ENCODE measurements at places on chromosomes 5 and 9. TPM values are rescaled to one million over a fixed set of nuclear protein-coding genes. Genes with fewer than 3 reads are reported as not detected.

GRCh38 chr5:51684794-51685355 is 301.6 kb downstream of the ISL1 start:
- DNase-seq: no peak

DNA sequence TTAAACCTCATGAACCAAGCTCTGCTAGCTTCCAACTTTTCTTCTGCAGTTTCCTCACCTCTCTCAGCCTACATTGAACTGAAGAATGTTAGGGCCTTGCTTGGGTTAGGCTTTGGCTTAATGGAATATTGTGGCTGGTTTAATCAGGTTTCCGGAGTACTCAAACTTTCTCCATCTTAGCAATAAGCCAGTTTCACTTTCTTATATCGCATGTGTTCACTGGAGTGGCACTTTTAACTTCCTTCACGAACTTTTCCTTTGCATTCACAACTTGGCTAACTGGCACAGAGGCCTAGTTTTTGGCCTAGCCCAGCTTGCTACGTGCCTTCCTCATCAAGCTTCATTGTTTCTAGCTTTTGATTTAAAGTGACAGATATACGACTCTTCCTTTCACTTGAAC is 81.0 kb upstream of the MAST4 start:
- no peak for DNase-seq

DNA sequence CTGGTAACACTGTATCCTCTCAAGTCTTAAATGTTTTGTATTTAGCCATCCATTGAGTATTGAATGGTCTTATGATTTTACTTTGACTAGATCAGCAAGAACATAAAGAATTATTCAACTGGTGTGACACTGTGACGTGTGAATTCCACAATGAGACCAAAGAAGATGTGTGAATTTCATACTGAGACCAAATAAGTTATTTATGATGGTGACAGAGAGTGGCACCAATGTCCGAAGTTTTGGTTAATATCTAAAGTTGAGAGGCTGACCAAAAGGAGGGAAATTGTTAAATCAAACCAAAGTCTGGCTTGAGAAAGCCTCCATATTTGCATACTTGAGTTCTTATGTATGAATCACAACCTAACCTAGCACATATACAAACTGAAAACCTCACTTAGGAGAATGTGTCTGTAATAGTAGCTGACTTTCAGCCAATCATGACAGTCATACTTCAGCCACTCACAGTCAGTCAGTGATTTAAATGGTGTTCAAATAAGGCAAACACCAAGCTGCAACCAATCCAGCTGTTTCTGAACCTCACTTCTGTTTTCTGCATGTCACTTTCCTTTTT is 31.5 kb upstream of the FAM170A start:
- DNase-seq: no peak

GRCh38 chr9:96022445-96023051 is 147.1 kb downstream of the ERCC6L2 start:
- no peak for DNase-seq

GRCh38 chr5:126020770-126021169 is 402.4 kb upstream of the GRAMD2B start:
- DNase-seq: no peak

DNA sequence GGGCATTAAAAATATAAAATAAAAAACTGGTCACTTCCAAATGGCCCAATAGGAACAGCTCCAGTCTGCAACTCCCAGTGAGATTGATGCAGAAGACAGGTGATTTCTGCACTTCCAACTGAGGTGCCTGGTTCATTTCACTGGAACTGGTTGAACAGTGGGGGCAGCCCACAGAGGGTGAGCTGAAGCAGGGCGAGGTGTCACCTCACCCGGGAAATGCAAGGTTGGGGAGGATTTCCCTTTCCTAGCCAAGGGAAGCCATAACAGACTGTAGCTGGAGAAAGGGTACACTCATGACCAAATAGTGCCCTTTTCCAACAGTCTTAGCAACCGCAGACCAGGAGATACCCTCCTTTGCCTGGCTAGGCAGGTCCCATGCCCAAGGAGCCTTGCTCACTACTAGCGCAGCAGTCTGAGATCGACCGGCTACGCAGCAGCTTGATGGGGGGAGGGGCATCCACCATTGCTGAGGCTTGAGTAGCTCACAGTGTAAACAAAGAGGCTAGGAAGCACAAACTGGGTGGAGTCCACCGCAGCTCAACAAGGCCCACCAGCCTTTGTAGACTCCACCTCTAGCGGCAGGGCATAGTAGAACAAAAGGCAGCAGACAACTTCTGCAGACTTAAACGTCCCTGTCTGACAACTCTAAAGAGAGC is 12.7 kb downstream of the RLN1 start:
- DNase-seq: no peak

DNA sequence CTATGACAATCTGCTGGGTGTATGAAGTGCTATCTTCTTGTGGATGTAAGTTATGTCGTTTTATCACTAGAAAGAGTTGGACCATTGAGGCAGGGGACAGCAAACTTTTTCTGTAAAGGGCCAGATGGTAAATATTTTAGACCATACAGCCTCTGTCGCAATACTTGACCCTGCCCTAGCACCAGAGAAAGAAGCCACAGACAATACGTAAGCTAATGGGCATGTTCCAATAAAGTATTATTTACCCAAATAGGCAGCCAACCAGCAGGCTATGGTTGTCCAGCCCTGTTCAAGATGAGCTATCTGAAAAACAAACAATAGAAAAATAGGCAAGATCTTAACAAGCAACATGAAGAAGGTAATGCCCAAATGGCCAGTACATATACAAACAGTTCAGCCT is 36.4 kb downstream of the MTX3 start:
- no peak for DNase-seq

DNA sequence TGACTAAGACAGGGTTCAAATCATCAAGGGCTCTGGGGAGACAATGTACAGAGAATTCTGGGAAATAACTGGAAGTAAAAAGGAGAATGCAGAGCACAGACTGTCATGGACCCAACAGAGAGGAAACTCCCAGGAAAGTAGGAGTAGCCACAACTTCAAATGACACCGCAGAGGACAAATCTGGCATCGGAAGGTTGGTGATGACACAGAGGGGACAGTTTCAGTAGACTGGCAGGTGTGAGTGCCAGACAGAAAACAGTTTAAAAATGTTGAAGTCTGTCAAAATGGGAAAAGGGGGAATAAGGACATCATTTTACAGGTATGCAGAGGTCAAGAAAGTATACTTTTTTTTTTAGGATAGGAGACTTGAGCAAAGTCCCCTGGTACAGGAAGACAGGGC is 70.2 kb downstream of the EPB41L4A start:
- no peak for DNase-seq

DNA sequence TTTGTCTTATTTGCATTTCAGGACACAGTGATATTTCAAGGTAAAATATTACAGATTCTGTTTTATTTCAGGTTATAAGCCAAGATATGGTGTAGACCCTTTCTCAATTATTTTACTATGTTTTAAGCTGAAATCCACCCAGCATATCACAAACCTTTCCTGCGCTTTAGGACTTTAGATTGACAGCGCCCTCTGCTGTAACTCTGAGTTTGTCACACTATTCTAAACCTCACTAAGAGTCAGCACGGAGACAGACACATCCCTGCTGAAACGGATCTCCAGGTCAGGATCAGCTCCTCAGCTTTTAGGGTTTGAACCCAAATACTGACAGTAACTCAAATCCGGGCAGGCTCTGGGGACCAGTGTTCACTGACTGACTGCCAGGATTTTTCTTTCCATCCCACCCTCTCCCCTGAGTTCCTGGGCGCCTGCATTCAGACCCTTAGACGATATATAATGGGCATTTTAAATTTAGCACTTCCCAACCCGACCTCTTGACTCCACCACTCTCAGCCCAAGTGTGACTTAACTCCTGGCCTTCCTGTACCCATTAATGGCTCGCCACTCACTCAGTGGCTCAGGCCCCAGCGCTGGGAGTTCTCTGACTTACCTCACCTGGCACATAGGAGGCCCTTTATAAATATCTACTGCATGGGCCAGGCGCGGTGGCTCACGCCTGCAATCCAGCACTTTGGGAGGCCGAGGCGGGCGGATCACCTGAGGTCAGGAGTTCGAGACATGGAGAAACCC is 33.5 kb downstream of the TLX3 start:
- DNase-seq: peak; percentile 5

DNA sequence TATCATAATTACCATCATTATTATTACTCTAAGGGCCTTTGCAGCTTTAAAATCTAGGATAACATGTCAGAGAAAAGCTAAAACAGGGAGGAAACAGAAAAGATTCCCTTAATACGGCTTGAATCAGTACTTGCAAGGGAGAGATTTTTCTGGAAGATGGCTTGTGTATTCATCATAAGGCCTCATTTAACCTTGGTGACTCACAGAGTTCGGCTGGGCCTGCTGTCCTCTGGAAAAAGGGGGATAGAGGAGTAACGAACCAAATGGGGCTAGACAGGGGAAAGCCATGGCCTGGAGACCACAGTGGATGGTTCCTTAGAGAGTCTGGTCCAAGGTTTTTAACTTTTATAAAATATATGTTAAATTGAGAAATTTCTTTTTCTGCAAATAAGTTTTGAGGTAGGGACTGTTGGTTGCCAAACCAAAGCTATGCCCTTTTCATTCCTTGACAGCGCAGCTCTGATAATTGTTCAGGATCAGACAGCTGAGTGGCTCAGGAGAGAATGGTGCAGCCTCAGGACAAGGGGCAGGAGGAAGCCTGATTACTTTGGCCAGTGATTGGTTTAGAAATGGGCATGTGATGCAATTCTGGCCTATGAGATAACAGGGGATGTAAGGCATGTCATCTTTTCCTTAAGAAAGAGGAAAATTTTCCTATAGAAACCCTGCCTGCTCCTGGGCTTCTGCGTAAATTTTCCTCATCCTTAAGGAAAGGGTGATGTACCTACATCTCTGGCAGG is 25.6 kb upstream of the GSN start:
- no peak for DNase-seq

- peak; percentile 9 for DNase-seq
These were observed 162.4 kb downstream of the TTC39B start for GRCh38 chr9:15144622-15145061.

- DNase-seq: no peak
These were observed 74.1 kb downstream of the SLF1 start for GRCh38 chr5:94692581-94692980.

GRCh38 chr5:151555760-151556576 is 35.2 kb downstream of the FAT2 start:
- no peak for DNase-seq

- DNase-seq: no peak
These were observed 357.8 kb downstream of the NFIB start for GRCh38 chr9:13956107-13956506.

FAM221B gene
- not detected for total RNA-seq

All from skin of body (tissue), 3 donors.